AG09319 (cell line): ENCODE measurements at places on chromosomes 2 and 18.
A peak's percentile ranks its signal among the peaks of the same experiment; 100 is the strongest.

DNA sequence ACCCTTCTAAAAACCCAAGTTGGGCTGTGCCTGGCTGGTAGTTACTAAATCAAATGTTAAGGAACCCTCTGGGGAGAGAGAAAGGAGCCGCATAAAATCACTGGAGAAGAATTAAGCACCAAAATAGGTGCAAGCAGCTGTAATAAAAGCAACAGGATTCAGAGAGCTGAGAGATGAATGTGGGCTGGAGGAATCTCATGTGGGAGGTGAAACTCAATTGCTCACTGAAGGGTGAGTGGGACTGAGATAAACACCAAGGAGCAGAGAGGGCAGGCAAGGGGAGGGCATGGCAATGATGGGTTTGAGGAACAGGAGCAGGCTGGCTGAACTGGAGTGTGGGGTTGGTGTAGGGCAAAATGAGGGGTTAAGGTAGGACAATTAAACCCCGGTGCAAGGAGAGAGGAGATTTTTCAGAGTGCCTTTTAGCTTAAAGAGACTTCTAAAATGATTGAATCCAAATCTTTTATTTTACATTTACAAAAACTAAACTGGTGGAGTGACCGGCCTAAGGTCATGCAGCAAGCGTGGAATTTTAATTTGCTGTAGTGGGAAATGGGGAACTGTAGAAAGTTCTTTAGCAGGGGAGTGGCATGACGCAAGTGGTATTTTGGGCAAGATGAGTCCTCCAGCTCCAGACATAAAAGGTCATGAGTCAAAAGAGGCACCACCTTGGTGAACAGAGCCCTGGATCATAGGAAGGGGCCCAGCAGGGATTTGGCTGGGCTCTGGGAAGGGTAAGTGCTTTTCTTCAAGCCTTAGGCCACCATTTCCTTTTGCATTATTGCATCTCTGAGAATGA, 10.5 kb downstream of the PLB1 start:
- DNase-seq: no peak

DNA sequence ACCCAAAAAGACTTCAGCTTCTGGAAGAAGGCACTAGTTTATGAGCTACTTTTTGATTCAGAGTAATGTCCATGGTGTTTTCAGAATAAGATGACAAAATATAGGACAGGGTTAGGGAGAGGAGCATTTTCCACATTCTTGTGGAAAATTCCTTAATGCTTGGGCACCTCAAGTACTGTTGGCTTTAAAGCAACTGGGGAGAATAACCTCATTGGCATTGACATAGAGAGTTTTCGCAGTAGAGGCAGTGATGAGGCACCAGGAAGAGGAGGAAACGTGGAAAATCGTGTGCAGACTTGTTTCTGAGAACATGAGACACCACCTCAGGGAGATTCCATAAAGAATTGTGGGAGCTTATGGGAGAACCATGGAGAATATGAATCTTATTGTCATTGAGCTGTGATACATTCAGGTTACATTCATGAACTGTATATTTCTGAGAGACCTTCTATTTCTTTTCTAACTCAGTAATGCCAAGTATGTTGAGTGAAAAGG, 929.0 kb upstream of the NRXN1 start:
- no peak for DNase-seq

- DNase-seq: no peak
Measured at GRCh38 chr2:217249121-217250012, 389.5 kb upstream of the TNP1 start.

- no peak for DNase-seq
Measured at GRCh38 chr2:37156071-37156856, 516 bp downstream of the EIF2AK2 start.

DNA sequence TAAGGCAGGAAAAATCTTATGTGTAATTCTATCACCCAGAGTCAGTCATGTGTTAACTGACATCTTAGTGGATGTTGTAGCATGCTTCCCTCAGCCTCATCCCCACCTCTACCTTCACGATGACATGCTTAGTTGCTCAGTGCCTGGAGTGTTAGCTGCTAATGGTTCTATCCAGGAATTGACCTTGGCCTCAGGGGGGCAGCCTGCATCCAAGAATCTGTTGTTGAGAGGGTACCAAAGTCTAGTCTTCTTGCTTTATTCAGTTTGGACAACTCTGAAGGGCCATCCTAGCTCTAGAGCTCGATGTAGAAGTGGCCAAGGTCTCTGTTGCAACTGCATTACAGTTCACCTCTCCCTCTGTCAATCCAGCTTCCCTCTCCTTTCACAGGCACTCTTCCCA, 61.2 kb downstream of the ACYP2 start:
- peak; percentile 11 for DNase-seq
